ENCODE measurements at places on chromosomes 11 and 22. TPM values are rescaled to one million over a fixed set of nuclear protein-coding genes. Genes with fewer than 3 reads are reported as not detected.

GRCh38 chr11:91104237-91104636 is 881.4 kb upstream of the CHORDC1 start:
- DNase-seq = no peak

DNA sequence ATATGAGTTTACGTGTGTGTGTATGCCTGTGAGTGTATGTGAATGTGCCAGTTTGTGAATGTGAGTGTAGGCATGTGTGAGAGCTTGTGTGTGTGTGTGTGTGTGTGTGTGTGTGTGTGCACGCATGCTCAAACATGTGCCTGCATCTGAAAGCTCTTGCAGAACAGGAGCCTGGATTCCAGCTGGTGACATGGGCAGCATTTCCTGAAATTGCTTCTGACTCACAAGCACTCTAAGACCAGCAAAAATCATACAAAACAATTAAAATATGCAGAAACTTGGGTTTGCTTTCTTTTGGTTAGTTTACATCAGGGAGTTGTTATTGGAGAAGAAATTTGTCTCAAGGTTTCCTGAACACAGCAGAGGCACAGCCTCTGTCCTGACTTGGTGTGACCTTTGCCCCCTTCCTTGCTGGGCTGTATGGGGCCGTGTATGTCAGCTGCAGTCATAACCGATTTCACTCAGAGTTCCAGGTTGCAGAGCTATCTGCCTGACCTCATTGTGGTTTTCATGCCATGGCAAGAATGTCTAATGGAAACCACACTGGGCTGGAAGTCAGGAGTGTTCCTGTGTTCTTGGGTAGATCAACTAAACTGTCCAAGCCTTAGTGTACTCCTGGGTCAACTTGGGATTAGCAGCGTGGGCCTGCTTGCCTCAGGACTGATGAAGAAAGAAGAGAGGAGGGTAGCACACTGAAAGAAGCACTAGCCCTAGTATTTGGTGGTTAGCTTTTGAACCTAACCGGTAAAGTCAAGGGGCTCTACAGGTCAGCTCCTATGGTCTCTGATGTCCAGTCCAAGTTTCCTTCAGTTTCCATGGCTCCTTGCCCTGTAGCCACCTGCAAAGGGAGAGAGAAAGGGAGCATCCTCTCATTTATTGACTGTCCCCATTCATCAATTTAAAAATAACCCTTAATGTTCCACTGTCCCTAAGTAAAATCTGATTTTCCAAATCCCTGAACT is 143.7 kb downstream of the SNX19 start:
- DNase-seq = no peak

DNA sequence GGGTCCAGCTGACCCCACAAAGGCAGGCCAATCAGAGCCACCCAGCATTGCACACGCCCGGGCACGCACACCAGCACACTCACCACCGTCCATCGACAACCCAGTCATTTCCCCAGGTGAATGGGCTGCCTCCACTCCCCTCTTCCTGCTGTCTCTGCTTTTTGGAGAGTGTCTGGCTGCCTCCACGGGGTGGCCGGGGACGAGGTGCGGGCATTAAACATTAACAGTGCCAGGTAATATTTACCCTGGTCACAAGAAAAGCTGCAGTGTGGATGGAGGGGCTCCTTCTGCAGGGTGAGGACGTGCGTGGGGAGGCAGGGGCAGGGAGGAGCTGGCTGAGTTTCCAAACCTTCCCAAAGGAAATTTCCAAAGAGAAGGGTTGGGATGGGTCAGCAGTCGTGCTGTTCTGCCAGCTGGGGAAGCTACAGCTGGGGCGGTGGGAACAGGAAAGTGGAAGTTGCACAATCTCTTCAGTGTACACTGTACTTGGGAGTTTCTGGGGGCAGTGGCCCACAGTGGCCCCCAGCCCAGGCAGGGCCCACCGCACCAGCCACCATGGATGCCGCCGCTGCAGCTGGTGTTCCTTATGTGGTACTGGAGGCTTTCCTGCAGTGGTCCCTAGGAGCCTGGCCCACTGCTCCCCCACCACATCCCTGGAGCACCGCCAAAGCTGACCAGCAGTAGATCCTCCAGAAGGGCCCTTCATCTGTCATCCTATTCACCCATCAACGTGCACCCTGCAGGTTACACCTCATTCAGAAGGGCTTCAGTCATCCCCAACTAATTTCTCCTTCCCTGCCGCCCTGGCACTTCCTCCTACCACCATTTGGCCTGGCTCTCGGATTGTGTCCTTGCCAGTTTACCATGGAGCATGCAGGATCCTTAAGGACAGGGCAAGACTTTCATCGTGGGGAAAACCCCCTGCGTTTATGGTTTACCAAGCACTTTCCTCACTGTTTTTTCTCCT is at the start of gene FXYD2:
TSS of gene FXYD2 (minus strand) at position 174 of the 967 bp plus-strand sequence. CDS start at position 108, 66 bp downstream.
- DNase-seq = no peak

GRCh38 chr22:19988965-19989724 is 27.5 kb downstream of the ARVCF start:
- DNase-seq = no peak

DNA sequence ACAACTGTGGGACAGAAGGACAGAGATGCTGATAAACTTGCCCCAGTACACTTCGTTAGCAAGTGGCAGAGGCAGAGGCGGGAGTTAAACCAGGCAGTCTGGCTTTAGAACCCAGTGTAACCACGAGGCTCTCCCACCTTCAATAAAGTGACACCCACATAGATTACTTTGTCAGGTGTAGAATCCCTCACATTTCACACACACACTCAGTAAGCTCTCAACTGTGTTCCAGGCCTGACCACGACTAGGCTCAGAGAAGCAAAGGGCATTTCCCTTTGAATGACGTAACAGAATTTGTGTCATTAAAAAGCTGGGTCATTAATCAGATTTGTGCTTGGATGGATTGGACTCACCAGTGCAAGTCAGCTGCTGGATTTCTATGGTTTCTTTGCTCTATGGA is 118.3 kb upstream of the RCN1 start:
- DNase-seq = no peak

GRCh38 chr22:49767355-49768062 is 60.2 kb downstream of the BRD1 start:
- peak; percentile 82 for DNase-seq

- DNase-seq = peak; percentile 73
These were observed 1.2 kb downstream of the GLB1L3 start for GRCh38 chr11:134277183-134278001.

GRCh38 chr22:45398214-45398613 is 15.2 kb downstream of the SMC1B start:
- no peak for DNase-seq

DNA sequence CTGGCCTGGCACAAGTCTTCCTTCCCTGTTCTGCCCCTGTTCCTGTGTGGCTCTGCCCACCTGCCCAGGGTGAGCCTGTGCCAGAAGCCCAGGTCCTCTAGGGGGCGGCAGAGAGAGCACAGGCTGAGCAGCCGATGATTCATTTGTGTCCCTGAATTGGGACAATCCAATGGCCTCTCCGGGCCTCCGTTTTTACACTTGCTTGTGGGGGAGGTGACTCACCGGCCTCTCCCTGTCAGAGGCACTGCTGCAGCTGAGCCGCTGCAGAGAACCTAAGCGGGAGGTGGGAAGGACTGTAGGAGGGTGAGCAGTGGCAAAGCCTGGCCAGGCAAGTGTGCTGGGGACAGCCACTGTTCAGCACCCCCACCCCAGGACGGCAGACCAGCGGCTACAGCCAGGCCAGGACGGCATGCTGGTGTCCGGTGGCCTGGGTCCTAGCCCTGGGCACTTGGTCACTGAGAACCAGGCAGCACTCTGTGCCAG is 65.2 kb upstream of the LMO1 start:
- DNase-seq = peak; percentile 97

DNA sequence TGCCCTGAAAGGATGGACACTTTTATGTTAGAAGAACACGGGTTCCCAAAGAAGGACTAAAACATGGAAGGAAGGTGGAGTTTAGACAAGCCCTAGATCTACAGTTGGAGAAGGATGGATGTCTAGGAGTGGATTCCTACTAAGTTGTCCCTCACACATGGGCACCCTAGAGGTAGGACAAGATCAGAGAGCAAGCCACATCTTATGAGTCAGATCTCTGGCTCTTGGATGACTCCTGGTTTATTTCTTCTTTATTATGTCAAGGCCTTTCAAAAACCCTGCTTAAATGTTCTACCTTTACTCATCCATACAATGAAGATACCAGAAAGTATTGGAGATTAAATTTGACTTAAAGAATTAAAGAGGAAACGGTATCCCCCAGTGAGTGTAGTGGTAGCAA is 34.4 kb downstream of the PRCP start:
- no peak for DNase-seq

GRCh38 chr11:33451364-33451763 is 194.2 kb downstream of the HIPK3 start:
- no peak for DNase-seq

DNA sequence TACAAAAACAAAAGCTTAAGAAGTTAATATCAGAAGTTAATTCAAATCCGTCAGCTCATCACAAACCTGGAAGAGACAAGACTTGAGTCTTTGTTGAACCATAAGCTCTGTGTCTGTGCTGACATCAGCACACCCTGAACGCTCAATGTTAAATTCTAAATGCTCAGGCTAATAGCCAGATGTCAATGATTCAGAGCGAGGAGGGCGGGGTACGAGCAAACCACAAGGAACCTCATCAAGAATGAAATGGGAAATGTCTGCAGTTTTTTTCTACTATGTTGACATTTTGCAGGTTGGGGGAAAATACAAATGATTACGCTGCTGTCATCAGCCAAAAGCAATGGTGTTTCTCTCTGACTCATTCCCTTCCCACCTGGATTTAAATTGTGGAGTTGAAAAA is 1057.2 kb downstream of the NTM start:
- no peak for DNase-seq

DNA sequence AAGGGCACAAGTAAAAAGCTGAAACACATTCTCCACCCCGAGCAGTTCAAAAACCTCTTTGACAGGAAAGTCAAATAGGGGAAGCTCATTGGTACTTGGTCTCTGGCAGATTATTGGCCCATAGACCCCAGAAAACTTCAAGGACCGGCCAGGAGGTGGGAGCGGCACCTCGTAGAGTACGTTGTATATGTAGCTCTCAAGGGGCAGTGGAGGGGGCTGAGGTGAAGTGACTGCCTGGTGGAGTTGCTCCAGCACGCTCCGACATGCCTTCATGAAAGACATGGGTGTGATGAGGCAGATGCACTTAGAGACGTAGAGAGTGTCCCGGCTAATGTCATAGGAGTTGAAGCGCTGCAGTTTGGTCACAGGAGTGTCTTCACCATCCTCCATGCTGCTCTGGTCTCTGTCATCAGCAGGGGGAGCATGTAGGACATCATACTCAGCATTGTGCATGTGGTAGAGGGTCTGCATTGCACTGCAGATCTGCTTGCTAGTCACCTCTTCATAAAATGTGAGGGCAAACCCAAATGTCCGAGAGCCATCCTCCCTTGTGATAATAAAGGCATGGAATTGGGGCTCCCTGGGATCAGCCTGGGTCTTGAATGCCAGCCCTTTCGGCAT is 61.3 kb downstream of the DENND5A start:
- peak; percentile 50 for DNase-seq

DNA sequence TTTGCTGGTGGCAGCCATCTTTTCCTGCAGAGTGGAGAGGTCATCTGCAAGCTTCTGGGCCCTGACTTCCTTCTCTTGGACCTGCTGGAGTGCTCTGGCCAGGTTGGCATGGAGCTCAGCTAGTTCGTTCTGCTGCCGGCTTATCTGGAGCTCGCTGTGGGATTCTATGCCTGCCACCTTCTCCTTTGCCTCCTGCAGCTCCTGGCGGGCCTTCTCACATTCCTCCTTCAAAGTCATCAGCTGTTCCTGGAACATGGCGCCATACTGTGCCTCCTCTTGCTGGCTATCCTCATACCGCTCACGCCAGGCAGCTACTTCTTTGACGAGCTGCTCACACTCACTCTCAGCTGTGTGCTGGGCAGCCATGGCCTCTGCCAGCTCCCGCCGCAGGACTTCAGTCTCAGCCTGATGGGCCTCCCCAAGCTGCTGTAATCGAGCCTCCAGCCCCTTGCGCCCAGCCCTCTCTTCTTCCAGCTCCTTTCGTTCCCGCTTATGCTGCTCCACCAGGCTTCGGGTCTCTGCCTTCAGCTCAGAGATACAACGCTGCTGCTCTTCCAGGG is 16.1 kb downstream of the IL18BP start:
- no peak for DNase-seq

GRCh38 chr11:95134491-95134890 is 44.8 kb downstream of the ENDOD1 start:
- DNase-seq = no peak

GRCh38 chr11:58771458-58771855 is 39.7 kb upstream of the GLYAT start:
- no peak for DNase-seq

DNA sequence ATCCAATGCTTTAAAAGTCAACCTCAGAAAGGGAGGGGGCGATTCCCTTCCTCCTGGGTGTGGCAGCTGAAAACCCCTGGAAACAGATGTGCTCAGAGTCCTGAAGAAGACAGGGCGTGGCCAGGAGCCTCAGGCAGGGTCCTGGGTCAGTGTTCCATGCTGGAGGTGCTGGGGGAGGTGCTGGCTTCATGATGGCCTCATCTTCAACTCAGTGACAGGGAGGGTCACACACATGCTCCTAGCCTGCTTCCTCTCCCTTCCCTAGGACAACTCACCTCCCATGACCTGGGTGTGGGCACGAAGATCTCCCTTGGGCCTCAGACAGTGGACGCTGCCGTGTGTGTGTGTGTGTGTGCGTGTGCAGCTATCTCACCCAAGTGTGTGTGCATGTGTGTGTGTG is 245.6 kb upstream of the B3GAT1 start:
- DNase-seq = no peak

GRCh38 chr11:59284773-59285129 is 72.0 kb upstream of the MPEG1 start:
- no peak for DNase-seq

Gene NXPE2
- total RNA-seq = 0.12 TPM

Gene NTM
- total RNA-seq = 14.6 TPM

Gene MGAT3
- total RNA-seq = 10.2 TPM

Gene KRTAP5-8
- total RNA-seq = not detected

Gene OR52I1
- not detected for total RNA-seq

Gene CHORDC1
- total RNA-seq = 109 TPM

Gene HIKESHI
- total RNA-seq = 76.8 TPM

Gene IFITM10
- total RNA-seq = not detected

Gene CASP4
- total RNA-seq = 0.35 TPM

Gene PRG2
- not detected for total RNA-seq

Gene L3MBTL2
- 23.4 TPM for total RNA-seq
